ENCODE measurements at places on chromosomes 7 and 10.

GRCh38 chr10:112813866-112814591 lies 136.0 kb upstream of the TCF7L2 start:
- no peak overlapping the region for H3K27ac ChIP-seq
- no peak overlapping the region for H3K4me3 ChIP-seq
- DNase-seq: no peak
- no peaks in the 10 kb centered on the region for H3K4me1 ChIP-seq

- no peak for DNase-seq
- H3K36me3 ChIP-seq: no peaks in the 10 kb centered on the region
- H3K27ac ChIP-seq: no peak overlapping the region
These were observed 99.3 kb upstream of the DDC start for GRCh38 chr7:50664461-50664922.

- no peaks in the 10 kb centered on the region for H3K4me1 ChIP-seq
- H3K36me3 ChIP-seq: no peaks in the 10 kb centered on the region
- no peak overlapping the region for H3K27ac ChIP-seq
- H3K4me3 ChIP-seq: no peak overlapping the region
- no peak for DNase-seq
These were observed 455.0 kb downstream of the GFRA1 start for GRCh38 chr10:115818012-115818411.

GRCh38 chr7:37208528-37208927 lies 240.1 kb downstream of the ELMO1 start:
- H3K27ac ChIP-seq: peak overlapping the region; percentile 58
- H3K4me1 ChIP-seq: peaks cover 4% of the 10 kb centered on the region
- H3K4me3 ChIP-seq: no peak overlapping the region
- H3K27me3 ChIP-seq: no peaks in the 10 kb centered on the region

DNA sequence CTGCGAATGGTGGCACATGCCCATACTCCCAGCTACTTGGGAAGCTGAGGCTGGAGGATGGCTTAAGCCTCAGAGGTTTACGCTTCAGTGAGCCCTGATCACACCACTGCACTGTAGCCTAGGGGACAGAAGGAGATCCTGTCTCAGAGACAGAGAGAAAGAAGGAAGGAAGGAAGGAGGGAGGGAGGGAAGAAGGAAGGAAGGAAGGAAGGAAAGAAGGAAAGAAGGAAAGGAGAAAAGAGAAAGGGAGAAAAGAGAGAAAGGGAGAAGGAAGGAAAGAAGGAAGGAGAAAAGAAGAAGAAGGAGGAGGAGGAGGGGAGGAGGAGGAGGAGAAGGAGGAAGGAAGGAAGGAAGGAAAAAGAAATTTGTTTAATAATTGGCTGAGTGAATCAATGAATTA lies 13.0 kb upstream of the SAR1A start:
- H3K27ac ChIP-seq: no peak overlapping the region
- DNase-seq: no peak

DNA sequence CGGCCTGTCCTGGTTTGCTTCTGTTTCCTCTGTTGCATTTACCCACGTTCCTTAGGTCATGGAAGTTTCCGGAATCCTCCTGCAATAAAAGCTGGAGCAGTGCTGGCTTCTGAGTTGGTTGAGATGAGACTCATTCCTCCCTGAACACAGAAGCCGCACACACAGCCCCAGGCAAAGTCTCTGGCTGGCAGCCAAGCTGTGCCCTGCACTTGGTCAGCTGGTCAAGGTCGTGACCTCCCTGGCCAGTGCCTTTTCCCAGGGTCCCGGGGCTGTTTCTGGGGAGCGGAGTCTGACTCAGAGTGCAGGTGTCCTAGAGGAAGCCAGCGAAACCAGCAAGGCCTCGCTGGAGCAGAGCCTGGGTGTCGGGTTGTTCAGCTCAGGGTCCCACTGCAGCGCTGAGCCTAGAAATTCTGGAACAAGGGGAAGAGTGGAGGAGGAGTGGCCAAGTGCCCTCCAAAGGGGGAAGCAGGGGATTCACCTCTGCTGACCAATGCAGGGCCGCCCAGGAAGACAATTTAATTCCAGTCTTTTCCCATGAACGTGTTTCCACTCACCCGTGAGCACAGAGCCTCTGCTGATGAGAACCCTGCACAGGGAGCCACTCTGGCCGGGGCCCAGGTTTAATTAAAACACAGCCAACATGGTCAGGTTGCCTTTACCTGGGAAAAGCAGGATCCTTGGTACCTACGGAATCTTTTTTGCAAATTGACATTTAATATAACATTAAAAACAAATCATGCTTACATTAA lies 245.5 kb upstream of the PPP2R2D start:
- H3K4me1 ChIP-seq: peaks cover 4% of the 10 kb centered on the region
- DNase-seq: no peak
- no peak overlapping the region for H3K27ac ChIP-seq
- H3K27me3 ChIP-seq: peaks cover 12% of the 10 kb centered on the region

DNA sequence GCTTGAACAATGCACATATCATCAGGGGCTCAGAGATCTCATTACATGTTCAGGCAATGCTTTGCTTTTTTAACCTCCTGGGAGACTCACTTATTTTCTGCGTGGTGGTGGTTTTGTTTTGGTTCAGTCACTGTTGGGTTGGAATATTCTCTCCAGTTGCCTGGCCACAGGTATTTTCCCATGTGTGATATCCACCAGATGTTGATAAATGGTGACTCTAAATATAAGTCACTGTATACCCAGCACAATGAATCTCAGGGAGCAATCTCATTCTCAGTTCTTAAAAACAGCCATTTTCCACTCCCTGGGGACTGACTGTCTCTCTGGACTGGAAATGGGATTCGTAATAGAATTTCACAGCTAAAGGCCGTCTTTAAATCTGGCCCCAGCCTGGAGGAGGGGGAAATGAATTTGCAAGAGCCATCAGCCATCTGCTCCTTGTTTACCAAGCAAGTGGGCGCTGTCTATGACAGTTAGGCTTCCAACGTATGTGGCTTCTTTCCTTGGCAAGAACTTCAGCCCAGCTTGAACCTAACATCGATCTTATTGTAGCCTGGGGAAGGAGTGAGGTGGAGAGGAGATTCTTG lies 1106.2 kb downstream of the NRG3 start:
- no peak overlapping the region for H3K27ac ChIP-seq
- no peaks in the 10 kb centered on the region for H3K27me3 ChIP-seq
- no peak overlapping the region for H3K4me3 ChIP-seq

DNA sequence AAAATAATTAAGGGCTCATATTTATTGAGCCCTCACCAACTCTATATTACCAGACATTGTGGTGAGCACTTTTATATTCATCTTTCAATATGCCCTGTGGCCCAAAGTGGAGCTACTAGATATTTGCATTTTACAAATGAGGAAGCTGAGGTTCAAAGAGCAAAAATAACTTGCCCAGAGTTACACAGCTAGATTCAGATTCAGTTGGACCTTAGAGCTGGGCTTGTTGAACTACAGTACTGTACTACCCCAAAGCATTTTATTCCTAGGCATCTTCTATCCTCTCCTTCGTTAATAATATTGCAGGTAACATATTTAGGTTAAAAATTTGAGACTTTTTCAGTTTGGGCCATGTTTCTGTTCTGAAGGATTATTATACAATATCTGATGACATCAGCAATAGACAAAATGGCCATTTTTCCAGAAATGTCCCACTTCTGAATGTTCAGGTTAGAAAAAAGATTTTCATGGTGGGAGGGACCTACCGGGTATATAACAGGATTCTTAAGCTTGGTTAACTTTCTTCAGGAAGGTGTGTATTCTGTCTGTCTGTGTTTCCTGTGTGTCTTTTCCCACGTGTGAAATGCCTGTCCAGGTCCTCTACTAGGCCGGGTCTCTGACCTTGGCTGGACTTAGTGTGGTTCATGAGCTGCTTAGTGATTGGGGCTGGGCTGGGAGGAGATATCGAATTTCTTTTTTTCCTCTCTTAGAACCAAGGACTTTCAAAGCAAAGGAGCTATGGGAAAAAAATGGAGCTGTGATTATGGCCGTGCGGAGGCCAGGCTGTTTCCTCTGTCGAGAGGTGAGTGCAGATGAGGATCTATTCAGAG lies 13.6 kb downstream of the PRXL2A start:
- H3K27me3 ChIP-seq: no peaks in the 10 kb centered on the region
- H3K4me3 ChIP-seq: no peak overlapping the region
- H3K36me3 ChIP-seq: peaks cover 55% of the 10 kb centered on the region
- H3K4me1 ChIP-seq: peaks cover 13% of the 10 kb centered on the region
- no peak overlapping the region for H3K27ac ChIP-seq

DNA sequence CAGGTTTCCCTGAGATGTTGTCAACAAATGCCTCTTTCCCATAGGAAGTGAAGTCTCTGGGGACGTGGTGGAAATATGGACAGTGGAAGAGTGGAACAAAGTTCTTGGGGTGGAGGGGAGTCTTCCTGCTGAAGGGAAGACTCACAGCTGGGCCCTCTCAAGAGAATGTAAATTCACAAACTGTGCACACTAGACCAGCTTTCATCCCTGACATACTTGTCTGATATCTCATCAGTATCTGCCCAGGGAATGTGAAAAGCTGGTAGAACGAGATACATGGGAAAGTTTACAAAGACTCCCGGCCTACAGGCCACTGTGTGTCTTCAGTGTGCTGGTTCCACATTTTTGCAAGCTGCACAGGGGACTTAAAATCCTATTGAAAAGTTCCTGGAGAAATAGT lies 16.7 kb upstream of the CCDC3 start:
- H3K27ac ChIP-seq: no peak overlapping the region
- no peaks in the 10 kb centered on the region for H3K4me1 ChIP-seq
- no peaks in the 10 kb centered on the region for H3K27me3 ChIP-seq
- no peak overlapping the region for H3K4me3 ChIP-seq

- no peaks in the 10 kb centered on the region for H3K4me1 ChIP-seq
- no peak for DNase-seq
- no peak overlapping the region for H3K27ac ChIP-seq
- H3K36me3 ChIP-seq: no peaks in the 10 kb centered on the region
- H3K4me3 ChIP-seq: no peak overlapping the region
- no peaks in the 10 kb centered on the region for H3K27me3 ChIP-seq
These were observed 265.2 kb downstream of the PHTF2 start for GRCh38 chr7:78063758-78064157.

GRCh38 chr7:114789161-114789560 lies 132.7 kb upstream of the MDFIC start:
- H3K27ac ChIP-seq: no peak overlapping the region
- no peaks in the 10 kb centered on the region for H3K4me1 ChIP-seq
- H3K27me3 ChIP-seq: no peaks in the 10 kb centered on the region
- no peak overlapping the region for H3K4me3 ChIP-seq

- no peak overlapping the region for H3K27ac ChIP-seq
- peak; percentile 16 for DNase-seq
These were observed 86.5 kb downstream of the RALA start for GRCh38 chr7:39709768-39710311.

GRCh38 chr10:33199731-33200232 lies 134.7 kb downstream of the NRP1 start:
- no peak for DNase-seq
- peaks cover 21% of the 10 kb centered on the region for H3K36me3 ChIP-seq
- no peaks in the 10 kb centered on the region for H3K27me3 ChIP-seq
- no peak overlapping the region for H3K4me3 ChIP-seq
- H3K4me1 ChIP-seq: peaks cover 9% of the 10 kb centered on the region
- no peak overlapping the region for H3K27ac ChIP-seq

- peaks cover 14% of the 10 kb centered on the region for H3K36me3 ChIP-seq
- no peaks in the 10 kb centered on the region for H3K4me1 ChIP-seq
- H3K27ac ChIP-seq: no peak overlapping the region
- DNase-seq: no peak
- no peaks in the 10 kb centered on the region for H3K27me3 ChIP-seq
These were observed 2.4 kb downstream of the ABCC2 start for GRCh38 chr10:99784727-99785441.

DNA sequence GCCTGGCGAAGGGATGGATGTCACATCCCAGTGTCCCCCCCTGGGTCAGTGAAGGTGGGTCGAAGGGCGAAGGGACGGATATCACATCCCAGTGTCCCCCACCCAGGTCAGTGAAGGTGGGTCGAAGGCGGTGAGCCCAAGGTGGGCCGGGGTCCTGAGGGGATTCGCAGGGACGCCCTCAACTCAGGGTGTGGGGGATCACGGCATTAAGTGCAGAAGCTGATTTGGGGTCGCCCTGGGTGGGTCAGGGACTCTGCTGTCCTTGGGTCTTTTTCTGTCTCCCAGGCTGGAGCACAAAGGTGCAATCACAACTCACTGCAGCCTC lies 21.9 kb downstream of the ADAP1 start:
- H3K4me1 ChIP-seq: peaks cover 1% of the 10 kb centered on the region
- no peaks in the 10 kb centered on the region for H3K27me3 ChIP-seq
- H3K27ac ChIP-seq: peak overlapping the region; percentile 95
- no peak for DNase-seq

DNA sequence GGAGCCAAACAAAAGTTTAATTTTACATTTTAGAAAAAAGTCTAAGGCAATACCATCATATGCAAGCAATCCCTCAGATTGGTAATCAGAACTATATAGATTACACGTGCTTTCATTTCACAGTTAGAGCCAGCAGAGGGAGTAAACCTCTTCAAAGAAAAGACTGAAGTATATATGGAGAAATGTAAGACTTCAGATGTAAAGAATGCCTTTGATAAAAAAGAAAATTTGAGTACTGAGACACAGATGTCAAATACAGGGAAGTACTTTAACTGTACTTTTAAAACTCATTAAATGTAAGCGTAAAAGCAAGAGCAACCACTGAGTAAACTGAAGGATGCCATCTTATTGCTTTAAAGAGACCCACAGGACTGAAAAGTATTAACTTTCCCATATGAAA lies 101.4 kb upstream of the FAM133B start:
- H3K4me1 ChIP-seq: no peaks in the 10 kb centered on the region
- no peaks in the 10 kb centered on the region for H3K36me3 ChIP-seq
- no peaks in the 10 kb centered on the region for H3K27me3 ChIP-seq
- H3K4me3 ChIP-seq: no peak overlapping the region
- H3K27ac ChIP-seq: no peak overlapping the region

GRCh38 chr10:97718178-97718577 lies 4.6 kb downstream of the MARVELD1 start:
- peaks cover 6% of the 10 kb centered on the region for H3K4me1 ChIP-seq
- DNase-seq: peak; percentile 23
- H3K27ac ChIP-seq: peak overlapping the region; percentile 58
- no peaks in the 10 kb centered on the region for H3K27me3 ChIP-seq
- no peak overlapping the region for H3K4me3 ChIP-seq
